ENCODE measurements at places on chromosomes 5 and 9. TPM values are rescaled to one million over a fixed set of nuclear protein-coding genes. Genes with fewer than 3 reads are reported as not detected.

The SOHLH1 gene
- total RNA-seq: not detected

The SLC23A1 gene
- total RNA-seq: 0.33 TPM

The PCDHB7 gene
- total RNA-seq: 4.6 TPM

The CCNJL gene
- total RNA-seq: 3.6 TPM

The CFAP90 gene
- total RNA-seq: 0.59 TPM

The RNF145 gene
- total RNA-seq: 40.5 TPM

The AHRR gene
- 0.98 TPM for total RNA-seq

The HAUS6 gene
- total RNA-seq: 14.0 TPM

The KLHL3 gene
- total RNA-seq: 11.7 TPM

The SLC6A19 gene
- total RNA-seq: not detected

The LRRC26 gene
- 7.8 TPM for total RNA-seq

The F2RL1 gene
- 0.64 TPM for total RNA-seq

The OCLN gene
- total RNA-seq: 35.7 TPM

GRCh38 chr9:4936823-4937222, 48.2 kb upstream of the JAK2 start:
- DNase-seq: no peak

- no peak for DNase-seq
These were observed 530 bp downstream of the RAPGEF1 start for GRCh38 chr9:131739133-131739958.

- DNase-seq: no peak
These were observed 24.3 kb downstream of the PTPDC1 start for GRCh38 chr9:94108584-94108983.

DNA sequence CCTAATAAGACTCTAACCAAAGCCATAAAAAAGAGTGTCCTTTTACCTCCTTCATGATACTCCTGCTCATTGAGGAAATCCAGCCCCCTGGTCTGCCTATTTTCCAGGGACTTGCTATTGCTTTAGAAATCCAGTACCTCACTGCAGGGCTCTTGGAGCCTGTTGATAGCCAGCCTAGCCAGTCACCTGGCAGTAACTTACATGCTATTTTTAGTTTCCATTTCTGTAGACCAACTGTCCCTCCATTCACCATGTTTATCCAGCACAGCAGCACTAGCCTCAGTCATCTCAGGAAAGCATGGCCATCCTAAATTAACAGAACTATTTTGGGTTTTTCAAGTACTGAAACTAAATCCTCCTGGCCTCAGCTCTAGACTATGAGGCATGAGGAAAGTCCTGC, 91.5 kb upstream of the PHF24 start:
- DNase-seq: no peak

GRCh38 chr5:140982083-140982716, 15.9 kb downstream of the PCDHAC2 start:
- DNase-seq: no peak

DNA sequence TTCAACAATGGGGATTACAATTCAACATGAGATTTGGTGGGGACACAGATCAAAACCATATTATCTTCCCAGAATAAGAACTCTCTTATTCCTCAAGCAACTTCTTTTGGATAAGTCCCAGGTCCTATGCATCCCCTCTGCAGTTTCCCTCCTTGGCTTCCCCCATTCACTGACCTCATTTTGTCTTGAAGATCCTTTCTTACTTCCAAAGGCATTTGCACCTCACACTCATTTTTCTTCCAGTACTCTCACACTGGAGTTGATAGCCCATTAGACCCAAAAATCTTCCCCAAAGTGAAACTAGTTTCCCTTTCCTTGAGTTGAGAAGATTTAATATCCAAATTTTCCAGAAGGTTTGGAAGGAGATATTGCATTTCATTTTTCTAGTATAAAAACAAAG, 178.0 kb upstream of the DAPK1 start:
- no peak for DNase-seq

DNA sequence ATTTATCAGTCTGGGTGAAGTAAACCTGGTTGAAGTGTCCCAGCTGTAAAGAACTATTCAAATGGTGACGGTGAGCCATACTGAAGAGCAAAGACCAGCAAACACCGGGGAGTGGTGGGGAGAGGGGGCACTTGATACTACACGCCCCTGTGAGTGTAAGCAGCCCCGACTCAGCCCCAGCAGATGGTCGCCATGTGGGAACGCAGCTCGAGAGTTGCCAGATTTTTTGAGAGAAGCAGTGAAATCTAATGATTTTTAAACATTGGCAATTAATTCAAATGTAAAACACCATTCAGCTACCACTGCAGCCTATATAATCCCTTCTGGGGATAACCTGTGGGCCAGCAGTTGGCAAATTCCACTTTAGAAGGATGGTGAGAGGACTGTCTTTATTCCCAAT, 1386.9 kb upstream of the WWC1 start:
- no peak for DNase-seq

- no peak for DNase-seq
These were observed 36.6 kb upstream of the ZNF366 start for GRCh38 chr5:72543811-72544210.

DNA sequence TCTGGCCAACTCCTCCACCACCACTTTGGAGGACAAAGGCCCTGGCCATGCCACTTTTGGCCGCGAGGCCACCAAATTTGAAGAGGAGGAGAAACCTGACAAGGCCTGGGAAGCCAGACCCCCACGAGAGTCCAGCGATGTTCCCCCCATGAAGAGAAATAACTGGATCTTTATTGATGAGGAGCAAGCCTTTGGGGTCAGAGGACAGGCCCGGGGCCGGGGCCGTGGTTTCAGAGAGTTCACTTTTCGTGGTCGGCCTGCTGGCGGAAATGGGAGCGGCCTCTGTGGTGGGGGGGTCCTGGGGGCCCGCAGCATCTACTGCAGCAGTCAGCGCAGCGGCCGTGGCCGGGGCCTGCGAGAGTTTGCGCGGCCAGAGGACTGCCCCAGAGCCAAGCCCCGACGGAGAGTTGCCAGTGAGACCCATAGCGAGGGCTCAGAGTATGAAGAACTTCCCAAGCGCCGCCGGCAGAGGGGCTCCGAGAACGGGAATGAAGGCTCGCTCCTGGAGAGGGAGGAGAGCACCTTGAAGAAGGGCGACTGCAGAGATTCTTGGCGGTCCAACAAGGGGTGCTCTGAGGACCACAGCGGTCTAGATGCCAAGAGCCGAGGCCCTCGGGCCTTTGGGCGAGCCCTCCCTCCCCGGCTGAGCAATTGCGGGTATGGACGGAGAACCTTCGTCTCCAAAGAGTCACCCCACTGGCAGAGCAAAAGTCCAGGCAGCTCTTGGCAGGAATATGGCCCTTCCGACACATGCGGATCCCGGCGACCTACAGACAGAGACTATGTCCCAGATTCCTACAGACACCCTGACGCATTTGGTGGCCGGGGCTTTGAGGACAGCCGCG, 27.4 kb upstream of the POMT1 start:
- no peak for DNase-seq

DNA sequence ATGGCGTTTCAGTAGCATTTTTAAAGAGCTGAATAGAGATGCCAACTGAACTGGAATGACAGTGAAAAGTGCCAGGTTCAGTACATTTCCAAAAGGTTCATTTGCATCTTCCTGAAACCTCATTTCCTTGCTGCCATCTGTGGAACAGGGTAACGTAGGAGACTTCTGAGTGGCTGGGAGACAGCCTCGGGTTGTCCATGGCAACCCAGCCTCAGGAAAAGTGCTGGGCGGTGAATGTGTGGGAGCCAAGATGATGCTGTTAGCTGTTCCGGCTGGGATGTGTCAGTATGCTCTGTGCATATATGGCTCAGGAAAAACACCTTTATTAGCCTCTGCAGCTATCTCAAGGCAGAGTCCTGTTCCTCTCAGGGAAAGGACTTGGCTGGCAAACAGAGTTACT, 87.5 kb downstream of the KLHL3 start:
- no peak for DNase-seq

DNA sequence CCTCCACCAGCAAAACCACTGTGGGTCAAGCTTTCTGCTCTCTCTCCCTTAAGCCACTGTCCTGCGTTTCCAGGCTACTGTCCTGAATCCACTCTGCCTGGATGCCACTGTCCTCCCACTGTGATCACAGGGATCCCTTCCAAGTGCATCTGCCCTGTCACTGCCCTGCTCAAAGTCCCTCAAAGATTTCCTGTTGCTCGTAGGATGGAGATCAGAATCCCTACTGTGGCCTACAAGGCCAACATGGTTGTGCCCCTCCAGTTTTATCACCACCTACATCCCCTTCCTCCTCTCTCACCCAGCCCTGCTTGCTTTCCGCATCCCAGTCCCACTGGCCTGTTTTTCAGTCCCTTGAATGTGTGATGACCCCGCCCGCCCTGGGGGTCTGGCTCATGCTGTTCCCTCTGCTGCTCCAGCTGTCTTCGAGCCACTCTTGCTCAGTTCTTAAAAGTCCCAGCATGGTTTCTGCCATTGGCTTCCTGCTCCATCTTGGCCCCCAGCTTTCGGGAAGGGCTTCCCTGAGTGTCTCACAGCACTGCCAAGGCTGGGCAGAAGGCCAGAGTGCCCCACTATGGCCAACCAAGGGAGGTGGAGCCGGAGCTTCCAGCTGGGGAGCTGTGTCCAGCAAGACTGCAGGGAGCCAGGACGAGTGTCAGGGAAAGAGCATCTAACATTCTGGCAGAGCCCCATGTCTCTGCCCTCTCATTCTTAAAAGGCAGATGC, 12.9 kb upstream of the FRRS1L start:
- DNase-seq: no peak

GRCh38 chr5:83991566-83992224, 271.0 kb upstream of the HAPLN1 start:
- DNase-seq: no peak

DNA sequence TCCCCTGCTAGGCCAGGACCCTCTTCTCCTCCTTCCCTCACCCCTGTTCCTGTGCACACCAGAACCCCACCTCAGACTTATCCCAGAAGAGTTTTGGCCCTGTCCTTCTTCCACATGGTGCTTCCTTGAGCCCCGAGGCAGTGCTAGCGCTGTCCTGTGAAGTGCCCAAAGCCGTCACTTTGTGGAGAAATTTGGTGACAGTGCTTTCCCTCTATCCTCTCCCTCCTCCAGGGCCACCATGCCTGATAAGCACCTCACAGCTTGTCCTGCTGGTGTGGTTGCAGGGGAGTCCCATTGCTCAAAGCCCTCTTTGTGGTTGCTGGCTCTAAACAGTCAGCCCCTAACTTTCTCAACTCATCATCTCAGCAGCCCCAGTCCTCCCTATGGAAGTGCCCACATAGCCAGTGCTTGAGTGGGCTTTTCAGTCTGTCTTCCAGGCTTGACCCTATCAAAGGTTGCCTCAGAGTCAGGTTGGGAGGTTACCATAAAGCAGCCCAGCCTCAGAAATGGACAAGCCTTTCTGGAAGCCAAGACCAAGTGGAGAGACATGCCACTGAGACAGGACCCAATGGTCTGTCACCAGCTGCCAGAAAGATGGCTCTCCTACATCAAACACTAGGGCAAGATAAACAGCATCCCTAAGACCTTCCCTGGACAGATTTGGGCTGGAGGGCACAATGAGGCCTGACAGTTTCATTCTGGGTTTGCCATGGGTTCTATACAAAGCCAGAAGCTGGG, 18.0 kb downstream of the IGIP start:
- no peak for DNase-seq

- no peak for DNase-seq
These were observed 1.1 kb upstream of the IRX1 start for GRCh38 chr5:3594510-3595005.

- DNase-seq: no peak
These were observed 108.5 kb downstream of the C9orf152 start for GRCh38 chr9:110099236-110100095.

- DNase-seq: no peak
These were observed 6.8 kb upstream of the HNRNPA0 start for GRCh38 chr5:137760719-137761516.

- DNase-seq: no peak
These were observed 277.9 kb upstream of the MSX2 start for GRCh38 chr5:174446446-174446845.

DNA sequence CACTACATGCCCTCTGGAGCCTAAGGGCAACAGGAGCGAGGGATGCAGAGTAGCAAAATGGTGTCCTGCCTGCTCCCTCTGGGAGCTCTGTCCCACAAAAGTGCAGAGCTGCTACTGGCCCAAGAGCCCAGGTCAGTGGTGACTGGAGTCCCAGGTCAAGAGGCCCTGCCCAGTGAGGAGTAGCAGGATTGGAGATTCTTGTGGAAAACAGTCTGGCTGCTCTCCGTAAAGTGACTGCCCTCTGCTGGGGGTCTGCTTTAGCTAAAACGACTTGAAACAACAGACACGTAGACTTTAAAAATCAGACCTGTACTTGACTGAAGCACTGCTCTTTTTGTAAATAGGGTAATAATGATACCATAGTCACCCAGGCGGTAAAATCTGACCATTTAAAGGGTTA, 917.0 kb downstream of the MAT2B start:
- DNase-seq: no peak

DNA sequence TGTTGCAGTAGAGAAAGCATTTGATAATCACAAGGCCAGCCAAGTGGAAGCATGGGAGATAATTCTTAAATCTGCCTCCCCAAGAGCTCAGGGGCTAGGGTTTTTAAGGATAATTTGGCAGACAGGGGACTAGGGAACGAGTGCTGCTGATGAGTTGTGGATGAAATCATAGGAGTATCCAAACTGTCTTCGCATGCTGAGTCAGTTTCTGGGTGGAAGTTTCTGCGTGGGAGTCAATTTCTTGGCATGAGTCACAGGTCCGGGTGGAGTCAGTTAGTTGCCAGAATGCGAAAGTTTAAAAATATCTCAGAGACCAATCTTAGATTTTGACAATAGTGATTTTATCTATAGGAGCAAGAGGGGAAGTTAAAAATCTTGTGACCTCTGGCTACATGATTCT, 112.6 kb downstream of the TMC1 start:
- no peak for DNase-seq

DNA sequence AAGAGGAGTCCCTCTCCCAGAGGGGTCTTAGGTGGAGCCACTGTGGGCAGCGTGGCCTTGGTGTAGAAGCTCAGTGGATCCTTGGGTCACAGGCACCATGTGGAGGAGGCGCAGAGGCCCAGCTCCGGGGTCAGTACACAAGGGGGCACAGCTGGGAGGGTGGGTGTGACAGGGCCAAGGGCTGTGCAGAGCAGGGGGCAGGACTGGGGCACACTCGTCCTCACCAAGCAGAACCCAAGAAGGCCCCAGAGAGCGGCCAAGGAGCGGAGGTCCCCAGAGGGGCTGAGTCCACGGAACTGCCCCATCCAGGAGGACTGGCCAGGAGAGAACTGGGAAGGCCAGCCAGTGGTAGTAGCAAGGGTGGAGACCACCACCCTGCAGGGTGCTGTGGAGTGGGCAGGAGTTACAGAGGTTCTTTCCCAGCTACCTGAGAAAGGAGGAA, 2.5 kb upstream of the LPCAT1 start:
- DNase-seq: no peak

DNA sequence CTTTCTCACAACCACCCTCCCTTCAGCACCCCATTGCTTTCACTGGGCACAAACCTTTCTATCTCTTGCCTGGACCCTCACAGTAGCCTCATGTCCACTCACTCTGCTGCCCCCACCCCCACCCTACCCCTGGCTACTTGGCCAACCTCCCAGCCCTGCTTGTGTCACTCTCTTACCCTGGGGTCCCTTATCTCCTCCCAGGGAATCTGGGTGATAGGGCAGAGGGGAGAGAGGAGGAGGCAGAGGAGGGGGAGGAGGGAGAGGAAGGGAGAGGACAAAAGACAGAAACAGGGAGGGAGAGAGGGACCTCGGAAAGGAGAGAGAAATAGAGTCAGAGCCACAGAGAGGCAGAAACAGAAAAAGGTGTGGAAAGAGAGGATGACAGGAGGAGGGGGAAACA, 25.0 kb upstream of the KIF12 start:
- no peak for DNase-seq

GRCh38 chr5:59521476-59521875, 372.1 kb downstream of the PDE4D start:
- DNase-seq: no peak

GRCh38 chr9:126617003-126617822, 3.5 kb downstream of the LMX1B start:
- no peak for DNase-seq
